GM04503 (cell line): ENCODE measurements at places on chromosomes 6 and 20.

DNA sequence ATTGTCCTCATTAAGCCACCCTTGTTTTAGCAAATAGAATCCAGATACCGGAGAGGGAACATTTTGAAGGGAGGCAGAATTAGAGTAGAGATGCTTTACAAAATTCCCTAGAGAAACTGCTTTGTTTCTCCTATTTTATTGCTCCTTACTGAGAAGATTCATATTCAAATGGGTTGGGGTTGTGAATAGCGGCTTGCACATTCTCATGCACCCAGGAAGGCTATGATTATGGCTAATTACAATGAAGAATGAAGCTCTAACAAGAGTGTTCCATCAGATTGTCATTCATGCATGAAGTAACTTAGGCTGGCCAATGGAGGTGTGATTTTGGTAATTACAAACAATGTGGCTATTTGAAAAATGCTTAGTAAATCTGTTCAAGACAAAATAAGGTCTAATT is 129.6 kb downstream of the PACRG start:
- DNase-seq = no peak

DNA sequence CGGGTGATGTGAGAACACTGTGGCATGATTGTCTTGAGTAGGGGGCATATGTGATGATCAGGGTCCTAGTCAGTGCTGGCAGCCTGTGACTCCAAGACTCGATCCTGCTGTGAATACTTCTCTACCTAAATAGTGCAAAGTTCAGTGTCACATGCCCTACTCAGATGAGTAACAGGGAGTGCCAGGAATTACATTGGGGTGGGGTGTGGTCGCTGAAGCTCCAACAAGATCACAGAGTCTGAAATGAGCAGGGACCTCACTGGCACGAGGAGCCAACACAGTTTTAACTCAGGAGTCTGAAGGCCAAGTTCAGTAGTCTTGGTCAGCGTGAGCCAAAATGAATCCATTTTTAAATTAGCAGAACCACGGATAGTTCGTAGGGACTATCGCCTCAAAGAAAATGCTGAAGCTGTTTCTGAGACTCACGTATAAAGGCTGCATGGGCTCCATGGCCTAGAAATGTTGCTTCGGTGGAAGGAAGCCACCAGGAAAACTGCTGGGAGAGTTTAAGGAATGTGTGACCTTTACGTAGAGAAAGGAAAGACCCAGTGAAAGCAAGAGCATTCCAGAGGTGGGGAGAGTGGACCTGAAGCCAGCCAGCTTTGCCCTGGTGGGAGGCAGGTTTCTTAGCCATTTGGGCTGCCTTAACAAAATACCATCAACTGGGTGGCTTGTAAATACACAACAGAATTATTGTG is 72.2 kb downstream of the RPP40 start:
- DNase-seq = no peak

GRCh38 chr20:49483696-49484123 is 1.2 kb upstream of the KCNB1 start:
- DNase-seq = no peak

- DNase-seq = no peak
Measured at GRCh38 chr6:151576633-151577032, 82.8 kb downstream of the CCDC170 start.

GRCh38 chr6:155212106-155212505 is 51.7 kb upstream of the CLDN20 start:
- DNase-seq = no peak

- no peak for DNase-seq
Measured at GRCh38 chr6:151325075-151326050, 66.0 kb downstream of the ZBTB2 start.

GRCh38 chr6:3499603-3500002 is 42.8 kb upstream of the SLC22A23 start:
- no peak for DNase-seq

- no peak for DNase-seq
Measured at GRCh38 chr6:13286181-13286580, 42.2 kb downstream of the TBC1D7 start.

DNA sequence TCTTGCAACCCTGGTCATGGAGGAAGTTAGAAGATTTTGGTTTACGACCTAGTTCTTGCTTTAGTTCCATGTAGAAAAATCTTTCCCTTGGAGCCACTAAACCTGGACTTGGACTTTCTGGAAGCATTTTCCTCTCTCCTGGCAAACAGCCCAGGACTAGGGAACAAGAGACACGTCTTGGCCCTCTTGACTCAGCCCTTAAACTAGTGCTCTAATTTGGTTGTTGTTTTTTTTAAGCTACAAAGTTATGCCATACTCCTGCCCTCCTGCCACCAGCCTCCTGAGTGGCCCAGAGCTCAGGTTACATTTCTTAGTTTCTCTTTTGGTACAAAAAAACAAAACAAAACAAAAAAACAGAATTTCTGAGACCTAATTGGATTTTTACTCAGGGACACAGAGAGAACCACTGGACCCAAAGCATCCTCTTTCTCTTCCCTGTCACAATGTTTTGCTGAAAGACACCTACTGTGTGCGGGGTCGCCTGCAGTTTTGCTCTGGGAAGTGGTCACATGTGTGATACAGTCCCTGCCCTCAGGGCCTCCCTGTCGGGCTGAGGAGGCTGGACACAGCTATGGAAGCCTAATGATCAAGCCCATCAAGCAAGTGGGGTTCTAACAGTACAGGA is 32.3 kb upstream of the SCUBE3 start:
- DNase-seq = no peak

DNA sequence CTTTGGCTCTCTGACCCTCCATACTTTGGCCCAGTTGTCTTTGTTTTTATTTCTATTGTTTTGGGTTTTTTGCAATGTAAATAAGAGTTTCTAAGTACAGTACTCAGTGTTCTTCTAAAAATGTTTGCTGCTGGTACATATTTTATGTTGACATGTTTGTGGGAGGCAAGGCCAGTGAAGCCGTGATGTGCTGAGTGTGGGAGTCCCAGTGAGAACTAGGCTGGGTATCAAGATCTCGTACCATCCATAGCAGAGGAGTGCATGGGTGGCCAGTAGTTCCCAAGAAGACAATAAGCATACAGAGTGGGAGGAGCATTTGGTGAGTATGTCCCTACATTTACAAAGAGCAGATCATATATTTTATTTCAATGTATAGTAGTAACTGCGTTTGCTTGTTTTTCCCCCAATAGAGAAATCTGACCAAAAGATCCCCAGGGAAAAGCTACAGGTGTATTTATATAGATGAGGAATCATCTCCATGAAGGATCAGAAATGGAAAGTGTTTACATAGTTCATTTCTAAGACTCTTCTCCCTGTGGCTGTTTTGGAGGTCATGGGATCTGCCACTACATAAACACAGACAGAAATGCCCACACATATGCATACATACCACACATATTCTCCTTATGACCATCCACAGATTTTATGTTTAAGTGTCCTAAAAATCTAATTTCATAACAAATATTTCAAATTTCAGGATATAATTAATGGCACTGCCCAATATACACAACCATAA is 285.9 kb downstream of the ALDH8A1 start:
- DNase-seq = no peak

DNA sequence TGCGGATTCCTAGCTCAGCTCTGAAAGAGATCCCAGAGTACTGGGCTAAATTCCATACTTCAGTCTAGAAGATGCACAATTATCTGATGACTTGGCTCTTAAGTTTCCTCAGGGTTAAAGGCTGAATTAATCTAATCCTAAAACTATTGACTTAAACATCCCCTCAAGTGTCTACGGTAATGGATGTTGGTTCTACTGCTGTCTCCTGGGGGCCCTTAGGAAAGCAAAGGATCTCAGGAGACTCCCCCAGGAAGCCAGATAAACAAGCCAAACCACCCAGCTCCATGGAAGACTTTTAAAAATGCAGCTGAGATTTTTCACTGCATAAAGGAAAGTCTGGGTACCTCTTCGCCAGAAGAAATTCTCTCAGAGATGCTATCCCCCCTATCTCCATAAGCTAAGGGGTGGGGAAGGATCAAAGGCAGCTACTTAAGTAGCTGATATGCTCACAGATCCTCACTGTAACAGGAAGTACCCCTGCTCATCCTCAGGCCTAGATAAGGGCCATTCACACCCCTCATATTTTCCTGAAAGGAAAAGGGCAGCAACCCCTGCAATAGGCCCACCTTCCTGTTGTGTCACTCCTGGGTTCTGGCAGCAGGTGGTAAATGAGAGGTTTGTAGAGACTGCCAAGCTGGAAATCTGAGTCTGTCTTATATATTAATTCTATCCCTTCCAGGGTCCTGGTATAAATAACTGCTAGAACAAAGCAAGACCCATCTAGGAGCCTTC is 9.3 kb downstream of the NDRG3 start:
- DNase-seq = no peak

DNA sequence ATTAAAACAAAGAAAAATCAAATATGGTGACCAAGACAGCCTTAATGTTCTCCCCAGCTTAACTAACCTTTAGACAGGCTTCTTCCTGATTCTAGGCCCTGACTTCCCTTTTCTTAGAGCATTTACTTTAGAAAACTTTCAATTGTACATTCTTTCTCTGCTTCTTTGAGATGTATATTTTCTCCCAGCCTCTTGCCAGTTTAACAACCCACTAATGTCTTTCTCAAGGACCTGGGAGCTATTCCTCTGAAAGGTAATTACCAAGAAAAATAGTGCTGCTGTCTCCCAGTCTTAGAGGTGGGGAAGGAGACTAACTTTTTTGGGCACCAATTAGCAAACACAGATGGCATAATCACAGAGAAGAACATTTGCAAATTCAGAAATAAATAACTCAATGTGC is 62.8 kb upstream of the KCNQ5 start:
- no peak for DNase-seq

- DNase-seq = no peak
Measured at GRCh38 chr6:122426597-122426996, 27.1 kb downstream of the HSF2 start.

GRCh38 chr6:110116258-110116657 is 63.2 kb downstream of the WASF1 start:
- no peak for DNase-seq

DNA sequence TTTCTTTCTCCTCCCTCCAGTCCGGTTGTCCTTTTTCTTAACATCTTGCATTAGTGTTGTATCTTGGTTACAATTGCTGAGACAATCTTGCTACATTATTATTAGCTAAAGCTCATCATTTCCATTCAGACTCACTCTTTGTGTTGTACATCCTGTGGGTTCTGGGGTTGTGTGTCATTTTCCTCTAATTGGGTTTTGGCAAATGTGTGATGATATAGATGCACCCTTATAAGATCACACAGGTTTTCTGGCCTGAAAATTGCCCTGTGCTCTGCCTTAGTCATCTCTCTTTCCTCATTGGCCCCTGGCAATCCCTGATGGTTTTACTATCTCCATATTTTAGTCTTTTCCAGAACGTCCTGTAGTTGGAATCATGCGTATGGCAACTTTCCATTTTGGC is 60.1 kb downstream of the PPP1R14C start:
- no peak for DNase-seq

DNA sequence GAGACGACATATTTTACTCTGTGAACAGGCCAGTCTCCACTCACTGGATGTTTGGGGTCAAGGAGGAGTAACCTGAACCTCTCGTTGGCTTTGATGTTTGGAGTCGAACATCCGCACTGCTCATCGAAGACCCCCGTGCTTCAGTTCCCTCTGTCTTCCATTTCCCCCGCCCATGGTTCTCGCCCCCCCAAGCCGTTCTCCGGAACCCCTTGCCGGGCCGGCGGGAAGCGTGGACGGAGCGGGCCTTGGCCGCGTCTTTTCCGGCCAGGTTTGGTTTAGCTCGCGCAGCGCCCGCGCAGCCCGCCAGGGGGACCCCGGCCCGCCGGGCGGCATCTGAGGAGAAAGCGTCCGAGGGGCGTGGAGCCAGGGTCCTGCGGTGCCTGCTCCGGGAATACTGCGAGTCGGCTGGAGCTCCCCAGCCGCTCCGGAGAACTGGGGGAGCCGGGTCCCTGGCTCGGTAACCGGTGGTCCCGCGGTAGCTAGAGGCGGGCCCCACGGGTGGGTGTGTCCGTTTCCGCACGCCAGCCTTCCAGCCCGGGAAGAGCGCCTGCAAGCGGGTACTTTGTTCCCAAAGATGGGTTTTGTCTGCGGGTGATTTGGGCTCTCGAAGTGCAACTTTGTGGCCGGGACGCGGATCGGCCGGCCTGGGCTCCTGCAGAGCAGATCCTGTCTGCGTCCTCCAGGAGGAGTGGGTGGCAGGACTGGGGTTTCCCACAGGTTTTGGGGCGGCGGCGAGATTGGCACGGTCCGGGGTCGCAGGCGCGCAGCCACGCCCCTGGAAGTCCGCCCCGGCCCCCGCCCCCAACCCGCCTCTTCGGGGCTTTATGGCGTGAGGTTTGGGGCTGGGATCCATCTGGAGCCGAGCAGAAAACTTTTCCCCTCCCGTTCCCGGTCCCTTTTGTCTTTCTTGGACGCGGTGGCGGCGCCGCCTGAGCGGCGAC is at the start of gene TMEM200A:
Gene TMEM200A, plus strand, starts transcription at position 852 of the 941 bp plus-strand sequence. CDS start 74,406 bp downstream, outside the sequence.
- no peak for DNase-seq

DNA sequence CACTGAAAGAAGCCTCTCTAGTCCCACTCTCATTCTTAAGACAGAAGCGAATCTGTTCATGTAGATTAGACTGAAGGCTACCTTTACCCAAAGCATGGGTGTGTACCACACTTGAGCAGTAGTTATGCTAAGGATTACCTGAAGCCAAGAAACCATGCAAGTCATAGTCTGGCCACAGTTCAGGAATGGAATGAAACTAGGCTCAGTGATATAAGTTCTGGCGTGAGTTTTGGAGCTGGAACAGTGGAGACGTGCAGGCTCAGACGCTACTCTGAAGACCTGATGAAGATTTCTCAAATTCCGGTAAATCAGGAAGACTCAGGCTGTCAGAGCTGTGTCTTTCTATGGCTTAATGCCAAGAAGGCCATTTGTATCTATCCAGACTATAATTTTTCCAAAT is 219.9 kb downstream of the HDGFL1 start:
- DNase-seq = no peak

DNA sequence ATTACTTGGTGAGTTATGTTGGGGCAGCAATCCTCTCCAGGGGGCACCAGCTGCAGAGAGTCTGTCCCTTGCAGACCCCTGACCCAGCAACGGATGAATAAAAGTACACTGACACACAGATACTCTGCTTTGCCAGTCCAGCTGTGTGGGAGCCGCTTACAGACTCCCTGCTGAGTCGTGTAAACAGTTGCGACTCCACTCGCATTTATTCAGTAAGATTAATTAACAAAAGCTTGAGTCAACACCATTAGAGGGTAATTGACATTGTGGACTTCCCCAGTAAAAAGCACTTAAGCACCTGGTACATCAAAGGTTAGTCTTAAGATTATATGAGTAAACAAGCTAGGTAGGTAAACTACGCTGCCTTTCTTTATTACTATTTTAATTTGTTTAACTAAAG is 92.0 kb upstream of the TMEM181 start:
- DNase-seq = no peak

- DNase-seq = no peak
Measured at GRCh38 chr6:150640556-150641209, 41.0 kb downstream of the PLEKHG1 start.

DNA sequence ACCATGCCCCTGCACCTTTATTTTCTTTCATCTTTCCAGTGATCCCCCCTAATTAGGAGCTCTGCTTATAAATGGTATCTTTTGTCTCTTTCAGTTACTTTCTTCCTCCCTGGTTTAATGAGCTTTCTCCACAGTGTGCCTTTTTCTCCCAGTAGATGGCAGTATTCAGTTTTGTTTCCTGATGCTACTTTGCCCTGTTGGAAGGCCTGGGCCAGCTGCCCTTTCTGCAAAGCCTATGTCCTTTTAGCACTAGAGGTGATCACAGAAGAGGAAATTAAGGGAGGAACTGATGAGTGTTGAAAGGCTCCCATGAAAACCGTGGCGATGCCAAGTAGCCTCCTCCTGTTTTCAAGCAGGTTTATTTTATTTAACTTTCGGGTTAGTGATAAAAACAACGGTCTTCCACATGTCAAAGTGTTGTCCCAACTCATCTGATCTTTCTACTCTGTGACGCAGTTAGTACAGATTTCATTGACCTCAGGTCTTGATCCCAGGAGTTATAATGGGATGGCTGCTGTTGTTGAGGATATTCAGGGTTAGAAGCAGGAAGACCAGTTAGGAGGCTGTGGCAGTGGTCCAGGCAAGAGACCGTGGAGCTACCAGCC is 184.2 kb upstream of the BMP2 start:
- no peak for DNase-seq
